Upper lobe of left lung (tissue), 6 donors: ENCODE measurements at places on chromosomes 3 and 15. TPM values are rescaled to one million over a fixed set of nuclear protein-coding genes. Genes with fewer than 3 reads are reported as not detected.

DNA sequence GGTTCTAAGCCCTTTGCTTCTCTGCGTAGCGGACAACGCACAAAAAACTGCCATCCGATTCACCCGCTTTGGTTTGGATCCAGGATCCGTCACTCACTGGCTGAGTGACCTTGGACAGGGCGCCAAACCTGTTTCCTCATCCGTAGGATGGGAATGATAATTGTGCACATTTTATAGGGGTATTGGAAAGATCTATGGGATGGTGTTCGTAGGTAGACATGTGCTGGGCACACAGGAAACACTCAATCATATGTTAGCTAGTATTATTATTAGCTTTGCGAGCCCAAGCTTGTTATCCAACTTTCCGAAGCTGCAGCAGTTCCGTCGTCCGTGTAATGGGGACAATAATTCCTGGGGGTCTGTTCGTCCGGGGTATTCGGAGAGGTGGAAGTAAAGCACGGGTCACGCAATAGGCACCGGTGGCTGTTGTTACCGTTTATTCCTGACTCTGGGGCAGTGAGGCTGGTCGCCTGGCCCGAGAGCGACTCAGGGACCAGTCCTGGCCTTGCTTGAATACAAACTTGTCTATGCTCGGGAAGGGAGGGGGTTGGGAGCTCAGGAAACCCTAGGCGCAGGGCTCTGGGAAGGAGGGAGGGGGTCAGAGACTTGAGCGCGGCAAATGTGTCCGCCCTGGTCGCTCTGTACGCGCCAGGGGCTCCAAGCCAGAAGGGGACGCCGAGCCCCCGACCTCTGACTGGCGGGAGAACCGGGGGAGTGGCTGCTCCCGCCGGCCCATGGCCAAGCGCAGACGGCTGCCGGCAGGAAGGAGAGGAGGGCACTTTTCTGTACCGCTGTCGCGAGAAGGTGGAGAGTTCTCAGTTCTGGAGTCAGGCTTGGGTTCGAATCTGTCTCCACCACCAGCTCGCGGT, 1.3 kb downstream of the SPSB4 start:
- DNase-seq: peak; percentile 78

- DNase-seq: no peak
Observed at GRCh38 chr3:146117406-146118285, 43.3 kb downstream of the PLOD2 start.

- DNase-seq: no peak
Observed at GRCh38 chr3:190645932-190646460, 132.1 kb downstream of the IL1RAP start.

DNA sequence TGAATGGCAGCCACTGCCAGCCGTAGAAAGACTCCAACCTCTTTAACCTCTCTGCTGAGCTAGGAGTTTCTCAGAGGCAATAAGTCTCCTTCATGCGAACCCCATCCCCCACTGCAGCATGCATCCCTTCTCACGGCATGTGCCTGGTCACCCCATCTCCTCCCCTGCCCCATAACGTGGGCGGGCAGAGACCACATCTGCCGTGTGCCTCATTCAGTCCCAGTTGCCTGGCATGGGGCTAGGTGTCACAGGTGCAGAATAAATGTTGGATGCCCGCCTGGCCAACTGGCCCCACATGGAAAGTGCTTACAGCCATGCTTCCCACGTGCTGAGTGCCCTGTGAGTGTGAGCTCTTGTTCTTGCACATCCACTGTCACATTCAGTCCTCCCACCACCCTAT, 43.5 kb upstream of the NTRK3 start:
- no peak for DNase-seq

- no peak for DNase-seq
Observed at GRCh38 chr15:59307165-59307537, 65.5 kb downstream of the MYO1E start.

DNA sequence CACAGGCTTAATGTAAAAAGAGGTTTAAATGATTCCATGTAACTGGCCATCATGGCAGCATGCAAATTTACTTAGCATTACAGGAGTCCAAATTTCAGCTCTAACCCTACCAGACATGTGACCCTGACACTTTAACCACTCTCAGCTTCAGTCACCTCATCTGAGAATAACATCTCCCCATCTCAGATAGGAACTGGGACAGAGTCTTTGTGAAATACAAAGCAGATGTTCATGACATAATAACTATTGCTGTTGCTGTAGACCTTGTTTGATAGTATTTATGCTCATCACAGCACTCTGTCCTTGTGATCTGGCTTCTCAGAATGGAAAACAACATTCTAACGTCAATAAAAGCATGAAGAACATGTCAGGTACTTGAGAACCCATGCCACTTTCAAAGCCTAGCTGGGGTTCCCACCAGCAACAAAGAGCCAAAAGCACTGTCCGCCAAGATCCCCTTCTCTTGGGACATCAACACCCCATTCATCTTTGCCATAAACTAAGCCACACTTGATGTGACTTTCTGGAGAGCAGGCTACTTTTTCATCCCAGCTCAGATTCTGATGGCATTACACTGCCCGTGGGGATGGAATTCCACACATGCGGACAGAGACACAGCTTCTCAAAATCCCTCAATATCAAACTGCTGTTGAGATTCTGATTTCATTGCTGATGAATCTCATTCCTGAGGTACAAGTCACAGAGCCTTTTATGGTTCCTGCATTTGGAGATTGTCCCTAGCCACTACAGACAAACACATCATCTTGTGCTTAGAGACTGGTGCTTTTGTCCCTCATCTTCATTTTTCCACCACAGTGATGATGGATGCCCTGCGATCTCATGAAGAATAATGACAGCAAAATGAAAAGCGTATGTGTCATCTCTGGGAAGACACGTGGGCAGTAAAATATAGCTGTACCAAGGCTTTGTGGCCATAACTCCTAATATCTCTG, 202.7 kb downstream of the TNIK start:
- DNase-seq: no peak

GRCh38 chr3:113174304-113174703, 37.1 kb upstream of the BOC start:
- DNase-seq: no peak

- no peak for DNase-seq
Observed at GRCh38 chr15:36682101-36682500, 102.7 kb downstream of the CDIN1 start.

GRCh38 chr3:178750639-178751300, 214.5 kb downstream of the KCNMB2 start:
- no peak for DNase-seq

- DNase-seq: no peak
Observed at GRCh38 chr3:94036909-94037507, 8.6 kb upstream of the STX19 start.

The CDHR4 gene
- 6.0 TPM for total RNA-seq

The SI gene
- total RNA-seq: not detected

The RASGRF1 gene
- 57.6 TPM for total RNA-seq

The PYGO1 gene
- 7.3 TPM for total RNA-seq

The ITIH1 gene
- total RNA-seq: 0.40 TPM

The TNFSF10 gene
- 86.3 TPM for total RNA-seq

The SCAANT1 gene
- not detected for total RNA-seq

The SOX14 gene
- total RNA-seq: not detected
